Activated naive CD8-positive, alpha-beta T cell treated with anti-CD3 and anti-CD28 coated beads, Interleukin-2, amount 50 U/mL, for 16 hours (primary cell): ENCODE measurements at places on chromosomes 2 and 18.

GRCh38 chr2:122643725-122644329 is 888.4 kb downstream of the TSN start:
- DNase-seq = no peak

DNA sequence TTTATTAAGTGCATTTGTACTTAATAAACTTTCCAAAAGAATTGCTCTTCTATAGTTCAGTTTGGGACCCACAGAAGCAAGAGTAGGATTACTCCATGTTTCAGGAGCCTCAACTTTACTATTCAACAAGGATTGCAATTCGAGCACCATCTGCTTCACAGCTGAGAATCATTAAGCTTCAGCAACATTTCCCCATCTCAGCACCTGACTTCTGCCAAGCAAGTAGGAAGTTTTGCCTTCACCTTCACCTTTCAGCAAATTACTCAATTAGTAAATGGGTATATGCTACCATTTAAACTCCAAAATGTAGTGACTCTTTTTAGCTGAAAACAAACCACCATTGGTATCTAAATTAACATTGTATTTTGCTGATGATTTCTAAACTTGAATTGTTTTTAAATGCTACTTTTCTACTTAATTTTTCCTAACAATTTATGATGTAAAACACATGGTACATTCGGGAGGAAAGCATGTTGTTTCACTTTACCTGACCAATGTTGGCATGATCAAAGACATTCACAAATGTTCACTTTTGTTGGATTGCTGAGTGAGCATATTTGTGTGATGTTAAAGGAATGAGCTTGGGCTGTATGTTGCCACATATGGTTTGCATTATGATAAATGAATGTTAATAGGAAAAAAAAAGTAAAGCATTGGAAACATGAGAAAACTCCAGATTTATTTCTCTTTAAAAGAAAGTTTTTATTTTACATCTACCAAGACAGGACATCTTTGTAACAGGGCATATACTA is 159.2 kb downstream of the GULP1 start:
- no peak for DNase-seq

- DNase-seq = no peak
These were observed 43.4 kb upstream of the GMCL1 start for GRCh38 chr2:69786052-69786560.

DNA sequence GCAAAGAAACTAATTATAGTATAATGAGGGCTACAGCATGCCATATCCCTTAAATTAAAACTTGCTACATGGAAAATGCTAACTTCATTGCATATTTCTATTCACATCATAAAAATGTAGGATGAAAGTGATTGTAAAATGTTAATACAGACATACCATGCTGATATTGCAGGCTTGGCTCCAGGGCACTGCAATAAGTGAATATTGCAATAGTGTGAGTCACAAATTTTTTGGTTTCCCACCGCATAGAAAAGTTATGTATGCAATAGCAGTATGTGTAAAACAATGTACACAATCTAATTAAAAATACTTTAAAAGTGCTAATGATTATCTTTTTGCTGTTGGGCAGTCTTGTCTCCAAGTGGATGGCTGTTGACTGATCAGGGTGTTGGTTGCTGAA is 162.1 kb downstream of the CD8B2 start:
- no peak for DNase-seq

DNA sequence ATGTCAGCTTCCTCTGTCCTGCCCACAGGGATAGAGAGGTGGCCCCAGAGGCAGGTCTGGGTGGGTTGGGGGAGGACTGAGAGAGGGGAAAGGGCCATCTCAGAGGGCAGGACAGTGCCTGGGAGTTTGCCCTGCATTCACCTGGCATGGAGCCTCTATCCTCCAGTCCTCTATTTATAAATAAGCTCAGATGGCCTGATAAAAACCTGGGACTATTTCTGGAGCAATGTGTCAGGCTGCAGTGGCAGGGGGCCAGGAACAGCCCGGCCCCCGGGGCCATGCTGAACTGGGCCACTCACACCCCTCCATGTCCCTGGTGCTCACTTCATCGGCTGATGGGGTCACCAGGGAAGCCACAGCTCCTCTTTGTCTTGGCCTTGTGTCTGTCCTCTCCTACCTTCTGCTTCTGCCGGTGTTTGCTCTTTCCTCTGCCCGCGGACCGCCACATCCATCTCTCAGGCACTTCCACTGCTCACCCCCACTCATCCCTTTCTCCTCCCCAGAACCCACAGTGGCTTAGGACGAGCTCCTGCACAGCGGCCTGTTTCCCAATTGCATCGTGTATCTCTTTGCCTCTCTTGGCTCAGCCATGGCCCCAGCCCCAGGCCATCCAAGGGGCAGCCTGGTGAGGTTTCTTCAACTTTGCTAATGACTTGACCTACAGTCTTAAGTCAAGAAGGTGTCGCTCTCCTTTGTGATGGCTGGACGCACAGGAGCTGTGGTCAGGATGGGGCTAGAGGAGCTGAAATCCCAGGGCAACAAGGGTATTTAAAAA is 38.8 kb downstream of the SCTR start:
- DNase-seq = no peak

GRCh38 chr2:237874585-237875161 is 15.2 kb downstream of the RAMP1 start:
- no peak for DNase-seq

DNA sequence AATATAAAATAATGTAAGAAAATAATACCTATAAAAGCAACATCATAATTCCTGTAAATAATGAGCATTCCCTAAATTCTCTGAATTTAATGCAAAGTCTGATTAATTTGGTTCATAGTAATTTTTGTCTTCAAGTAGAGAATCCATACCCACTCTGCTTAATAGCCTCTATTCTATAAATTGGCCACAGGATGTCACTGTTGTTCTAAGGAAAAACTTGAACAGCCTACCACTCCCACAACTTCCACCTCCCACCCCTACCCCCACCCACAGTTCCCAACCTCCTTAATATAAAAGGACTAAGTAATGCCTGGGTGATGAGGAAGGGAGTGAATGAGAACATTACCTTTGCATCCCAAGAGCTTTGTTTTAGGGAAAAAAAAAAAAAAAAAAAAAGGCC is 27.2 kb upstream of the BBS5 start:
- DNase-seq = no peak

GRCh38 chr2:217818293-217818850 is 184.4 kb downstream of the TNS1 start:
- DNase-seq = no peak

- DNase-seq = no peak
These were observed 1.3 kb upstream of the IL1R1 start for GRCh38 chr2:102141011-102141943.
